ENCODE measurements at places on chromosomes 13 and 19. TPM values are rescaled to one million over a fixed set of nuclear protein-coding genes. Genes with fewer than 3 reads are reported as not detected.

Gene CRTC1
- 2.3 TPM for total RNA-seq

Gene CCNA1
- total RNA-seq, result 0.43 TPM

Gene SMIM44
- not detected for total RNA-seq

Gene DMKN
- 2.2 TPM for total RNA-seq

Gene PODNL1
- total RNA-seq, result 2.6 TPM

Gene FOXA3
- total RNA-seq, result not detected

Gene TMIGD2
- total RNA-seq, result not detected

Gene RPL13A
- total RNA-seq, result 1,887 TPM

Gene IGFL2
- not detected for total RNA-seq

Gene PLK5
- not detected for total RNA-seq

Gene KLK3
- total RNA-seq, result not detected

Gene WDR18
- total RNA-seq, result 77.3 TPM

Gene TMEM38A
- total RNA-seq, result 2.2 TPM

Gene MYO1F
- total RNA-seq, result 0.32 TPM

Gene RUBCNL
- total RNA-seq, result 0.97 TPM

GRCh38 chr19:33221638-33222037, 4.0 kb downstream of the SLC7A10 start:
- DNase-seq, result no peak

DNA sequence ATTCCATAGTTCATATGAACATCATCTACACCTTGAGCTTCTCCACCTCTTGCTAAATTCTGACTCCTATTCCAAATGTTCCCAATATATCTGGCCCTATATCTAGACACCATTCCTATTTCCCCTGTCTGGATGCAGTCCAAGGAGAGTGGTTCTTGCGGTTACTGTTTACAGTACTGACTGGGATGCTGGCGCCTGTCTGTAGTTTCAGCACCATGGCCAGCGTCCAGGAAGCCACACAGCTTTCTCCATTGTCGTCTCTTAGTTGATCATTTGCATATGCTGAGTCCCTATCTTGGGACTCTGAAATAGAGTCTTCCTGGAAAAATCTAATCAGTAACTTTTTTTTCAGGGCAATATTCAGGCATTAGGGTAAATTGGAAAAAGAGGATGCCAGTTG, 14.9 kb downstream of the LAIR2 start:
- DNase-seq, result peak; percentile 29

DNA sequence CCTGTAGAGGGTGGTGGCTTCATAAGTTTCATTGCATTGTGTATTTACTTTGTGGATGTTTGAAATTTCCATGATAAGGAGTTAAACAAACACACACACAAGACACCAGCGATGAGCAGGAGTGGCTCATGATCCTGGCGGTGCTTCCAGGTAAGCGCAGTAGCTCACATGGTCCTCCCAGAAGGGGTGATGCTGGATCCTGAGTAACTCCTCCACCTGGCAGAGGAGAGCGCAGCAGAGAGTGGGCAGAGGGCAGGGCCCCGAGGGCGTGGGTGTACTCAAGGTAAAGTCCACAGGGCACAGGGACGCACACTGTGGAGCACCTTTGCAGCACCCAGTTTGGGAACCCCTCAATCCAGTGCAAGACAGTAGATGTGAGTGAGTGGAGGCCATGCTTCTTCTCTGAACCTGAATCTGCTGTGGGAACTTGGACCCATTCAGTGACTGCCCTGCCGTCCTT, 54.0 kb downstream of the RFX2 start:
- DNase-seq, result no peak

DNA sequence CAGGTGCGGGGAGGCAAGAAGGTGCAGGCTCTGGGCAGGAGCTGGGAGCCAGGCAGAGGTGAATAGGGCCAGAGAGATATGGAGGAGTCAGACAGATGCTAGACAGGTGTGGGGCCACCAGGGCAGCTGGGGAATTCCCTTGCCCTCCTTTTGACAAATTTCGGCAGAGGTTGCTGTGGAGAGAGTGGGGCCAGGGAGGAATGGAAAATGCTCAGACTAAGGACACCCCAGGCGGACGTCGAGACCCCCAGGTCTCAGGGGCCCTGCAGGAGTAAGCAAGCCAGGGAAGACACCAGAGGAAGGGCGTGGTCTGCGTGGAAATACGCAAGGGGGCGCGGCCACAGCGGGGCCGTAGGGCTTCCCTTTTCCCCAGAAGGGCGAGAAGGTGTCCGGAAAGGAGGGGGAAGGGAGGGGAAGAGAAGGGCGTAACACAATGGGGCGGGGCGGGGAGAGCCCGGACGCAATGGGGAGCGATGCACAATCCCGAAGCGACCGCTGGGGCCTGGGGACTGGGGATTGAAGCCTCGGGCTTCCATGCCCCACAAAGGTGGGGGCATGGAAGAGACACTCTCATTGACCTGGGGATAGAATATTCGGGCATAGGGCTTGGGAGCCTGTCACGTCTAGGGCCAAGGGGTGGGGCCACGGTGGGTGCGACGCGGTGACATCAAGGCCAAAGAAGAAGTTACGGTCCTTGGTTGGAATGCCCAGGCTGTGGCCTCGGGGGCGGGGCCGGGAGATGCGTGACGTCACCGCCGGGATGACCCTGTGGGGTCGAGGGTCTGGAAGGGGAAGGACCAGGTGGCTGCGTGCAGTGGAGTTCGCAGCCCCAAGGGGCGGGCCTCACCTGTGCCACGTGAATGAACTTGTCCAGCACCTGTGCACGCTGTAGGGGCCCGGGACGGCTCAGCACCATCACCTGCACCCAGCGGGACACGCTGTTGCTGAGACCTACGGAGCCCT, 8.2 kb downstream of the RASGRP4 start:
- DNase-seq, result peak; percentile 20

DNA sequence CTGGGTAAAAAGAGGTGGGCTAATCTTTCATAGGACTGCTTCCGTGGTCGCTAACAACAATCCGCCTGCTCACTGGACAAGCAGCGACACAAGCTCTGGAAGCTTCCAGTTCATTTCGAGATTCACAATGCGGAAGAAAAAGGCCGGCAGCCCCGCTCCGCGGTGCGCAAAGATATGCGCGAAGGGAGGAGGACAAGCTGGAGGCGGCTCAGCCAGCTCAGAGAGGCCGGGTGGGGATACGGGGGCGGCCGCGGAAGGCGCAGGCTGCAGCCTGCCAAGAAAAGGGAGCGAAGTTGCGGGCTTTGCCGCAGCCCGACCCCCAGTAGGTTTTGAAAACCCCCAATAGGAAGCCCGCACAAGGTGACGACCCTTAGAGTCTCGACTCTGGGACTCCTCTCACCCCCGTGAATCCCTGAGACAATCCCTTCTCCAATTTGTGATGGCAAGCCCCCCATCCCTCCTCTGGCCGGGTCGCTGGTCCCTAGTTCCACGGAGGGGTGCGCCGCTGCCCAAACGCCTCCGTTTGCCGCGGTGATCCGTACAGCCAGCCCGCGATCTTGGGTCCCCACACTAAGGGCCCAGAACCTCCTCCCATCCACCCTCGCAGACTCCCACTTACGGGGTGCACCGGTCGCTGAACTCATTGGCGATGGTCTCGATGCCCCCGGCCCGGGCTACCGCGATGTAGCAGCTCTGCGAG, 697 bp downstream of the HSPH1 start:
- peak; percentile 83 for DNase-seq

GRCh38 chr19:41910992-41911888, 17.0 kb downstream of the ERFL start:
- DNase-seq, result no peak

- peak; percentile 87 for DNase-seq
Measured at GRCh38 chr19:14405758-14406644, 13.1 kb downstream of the DDX39A start.

- DNase-seq, result peak; percentile 98
Measured at GRCh38 chr19:4065430-4066175, 1.1 kb downstream of the ZBTB7A start.

- DNase-seq, result peak; percentile 57
Measured at GRCh38 chr13:100269837-100270236, 180.9 kb downstream of the PCCA start.

GRCh38 chr13:110304256-110304655, 2.7 kb downstream of the COL4A1 start:
- peak; percentile 83 for DNase-seq

GRCh38 chr13:73082471-73082870, 23.7 kb downstream of the KLF5 start:
- DNase-seq, result no peak

GRCh38 chr19:6866741-6867151, 20.6 kb upstream of the ADGRE1 start:
- no peak for DNase-seq

DNA sequence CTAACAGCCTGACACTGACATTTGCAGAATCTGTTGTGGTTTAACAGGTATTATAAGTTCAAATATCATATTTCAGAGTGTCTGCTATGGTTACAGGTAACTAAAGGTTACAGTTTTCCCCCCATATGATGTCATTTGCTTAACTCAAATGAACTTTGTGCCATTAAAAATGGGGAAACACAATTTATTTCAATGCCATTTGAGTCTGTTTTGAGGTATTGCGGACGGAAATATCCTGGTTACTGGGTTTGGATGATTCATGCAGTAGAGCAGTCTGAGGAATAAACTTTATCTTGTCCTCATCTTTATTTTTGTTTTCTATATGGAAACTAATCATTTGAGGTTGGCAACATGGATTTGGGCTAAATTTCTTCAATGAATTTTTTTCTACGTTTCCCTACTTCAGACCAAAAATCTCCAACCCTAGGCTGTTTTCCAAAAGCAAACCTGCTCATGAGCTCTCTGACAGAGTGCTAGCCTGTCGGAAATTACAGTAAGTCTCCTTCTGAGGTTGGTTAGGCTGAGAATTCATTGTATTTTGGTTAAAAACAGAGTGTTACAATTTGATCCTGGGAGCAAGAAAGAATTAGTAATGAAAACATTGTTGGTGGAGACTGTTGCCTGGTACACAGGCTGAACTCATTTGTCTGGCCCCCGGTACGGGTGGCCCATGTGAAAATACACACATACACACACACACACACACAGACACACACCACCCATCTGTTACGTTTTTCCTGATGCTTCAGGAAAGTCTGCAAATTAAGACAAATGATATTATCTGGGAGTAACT, 66.1 kb downstream of the AKAP11 start:
- DNase-seq, result peak; percentile 56

GRCh38 chr13:83065108-83065507, 817.2 kb downstream of the SLITRK1 start:
- peak; percentile 13 for DNase-seq

DNA sequence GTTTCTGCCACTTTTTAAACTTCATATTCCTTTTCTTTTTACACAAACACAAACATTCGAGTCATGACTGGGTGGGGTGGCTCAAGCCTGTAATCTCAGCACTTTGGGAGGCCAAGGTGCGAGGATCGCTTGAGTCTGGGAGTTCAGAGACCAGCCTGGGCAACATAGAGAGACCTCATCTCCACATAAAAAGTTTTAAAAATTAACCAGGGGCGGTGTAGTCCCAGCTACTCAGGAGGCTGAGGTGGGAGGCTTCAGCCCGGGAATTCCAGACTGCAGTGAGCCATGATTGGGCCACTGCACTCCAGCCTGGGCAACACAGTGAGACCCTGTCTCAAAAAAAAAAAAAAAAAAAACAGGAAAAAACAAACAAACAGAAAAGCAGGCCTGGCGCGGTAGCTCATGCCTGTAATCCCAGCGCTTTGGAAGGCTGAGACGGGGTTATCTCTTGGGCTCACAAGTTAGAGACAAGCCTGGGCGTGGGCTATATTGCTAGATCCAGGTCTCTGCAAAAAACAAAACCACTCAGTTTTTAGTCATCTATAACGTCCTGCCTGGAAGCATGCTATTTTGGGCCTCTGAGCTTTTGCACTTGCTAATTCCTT, 583 bp upstream of the BAX start:
- no peak for DNase-seq

DNA sequence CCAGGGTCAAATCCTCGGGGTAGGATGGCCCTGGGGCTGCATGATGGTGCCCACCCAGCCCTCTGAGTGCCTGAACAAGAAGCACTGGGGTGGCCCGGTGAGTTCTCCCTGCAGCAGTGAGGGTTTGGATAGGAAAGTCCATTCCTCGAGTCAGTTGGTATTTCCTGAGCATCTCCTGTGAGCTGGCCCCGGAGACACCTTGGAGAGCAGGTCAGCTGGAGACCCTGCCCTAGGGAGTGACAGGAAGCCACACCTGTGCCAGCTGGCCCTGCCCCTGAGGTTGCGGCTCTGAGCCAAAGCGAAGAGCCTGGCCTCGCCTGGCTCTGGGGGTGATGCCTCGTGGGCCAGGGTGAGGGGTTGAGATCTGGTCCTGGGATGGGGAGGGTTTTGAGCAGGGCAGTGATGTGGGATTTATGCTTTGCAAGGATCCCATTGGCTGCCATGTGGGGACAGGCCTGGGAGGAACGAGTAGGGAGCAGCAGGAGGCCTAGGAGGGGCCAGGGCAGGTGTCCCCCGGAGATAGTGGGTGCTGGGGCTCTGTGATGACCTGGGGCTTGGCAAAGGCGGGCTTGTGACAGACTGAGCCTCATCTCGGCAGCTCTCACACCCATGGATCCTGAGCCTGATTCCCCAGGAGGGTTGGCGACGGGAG, 16.0 kb downstream of the CRTC1 start:
- no peak for DNase-seq

DNA sequence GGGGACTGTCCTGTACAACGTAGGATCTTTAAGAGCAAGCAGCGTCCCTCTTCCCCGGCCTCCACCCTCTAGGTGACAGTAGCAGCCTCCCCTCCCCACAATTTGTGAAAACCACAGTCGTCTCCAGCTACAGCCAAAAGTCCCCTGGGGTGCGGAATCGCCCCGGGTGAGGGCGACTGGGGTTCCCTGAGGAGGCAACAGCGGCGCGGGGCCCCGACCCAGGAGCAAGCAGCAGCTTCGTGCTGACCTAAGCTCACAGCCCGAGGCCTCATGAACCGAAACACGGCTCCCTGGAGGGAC, 322 bp downstream of the ZNF558 start:
- DNase-seq, result no peak

DNA sequence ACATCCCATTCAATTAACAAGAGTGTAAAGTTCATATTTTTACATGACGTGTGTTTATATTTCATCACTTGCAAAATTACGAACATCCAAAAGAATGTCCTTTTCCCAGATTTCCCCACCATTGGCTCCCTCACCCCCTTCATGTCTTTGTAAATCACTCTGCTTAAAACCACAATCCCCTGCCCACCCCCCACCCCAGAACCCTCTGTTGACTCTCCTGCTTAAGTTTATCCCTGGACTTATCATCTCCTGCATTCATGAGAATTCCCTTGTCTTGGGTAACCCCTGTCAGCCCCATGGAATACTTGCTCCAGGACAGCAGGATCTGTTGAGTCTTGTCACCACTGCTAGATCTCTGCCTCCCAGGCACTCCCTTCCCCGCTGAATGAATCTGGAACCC, 109.9 kb downstream of the COL4A1 start:
- DNase-seq, result peak; percentile 99

- no peak for DNase-seq
Measured at GRCh38 chr19:13610039-13610691, 103.9 kb upstream of the CACNA1A start.

- DNase-seq, result peak; percentile 73
Measured at GRCh38 chr13:60583911-60584753, 187.1 kb downstream of the TDRD3 start.

GRCh38 chr13:97979051-97979450, 25.6 kb downstream of the IPO5 start:
- no peak for DNase-seq

DNA sequence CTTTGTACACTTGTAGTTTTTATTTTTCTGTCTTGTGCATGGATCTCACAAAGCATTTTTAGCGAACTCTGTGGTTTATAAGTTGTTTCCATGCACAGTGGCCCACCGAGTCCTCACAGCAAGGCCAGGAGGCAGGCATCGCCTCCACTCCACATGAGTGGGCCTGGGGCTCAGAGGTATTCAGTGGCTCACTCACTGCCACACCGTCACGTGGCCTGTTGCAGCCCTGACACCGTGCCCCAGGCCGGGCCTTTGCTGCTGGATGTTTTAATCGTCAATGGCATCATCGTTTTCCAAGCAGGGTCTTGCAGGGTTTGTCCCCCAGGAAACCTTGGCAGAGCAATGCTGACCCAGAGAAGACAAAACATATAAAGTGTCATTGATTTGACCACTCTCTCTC, 59.8 kb downstream of the SPACA7 start:
- DNase-seq, result no peak
